ENCODE measurements at places on chromosomes 2 and 18.
A peak's percentile ranks its signal among the peaks of the same experiment; 100 is the strongest.

DNA sequence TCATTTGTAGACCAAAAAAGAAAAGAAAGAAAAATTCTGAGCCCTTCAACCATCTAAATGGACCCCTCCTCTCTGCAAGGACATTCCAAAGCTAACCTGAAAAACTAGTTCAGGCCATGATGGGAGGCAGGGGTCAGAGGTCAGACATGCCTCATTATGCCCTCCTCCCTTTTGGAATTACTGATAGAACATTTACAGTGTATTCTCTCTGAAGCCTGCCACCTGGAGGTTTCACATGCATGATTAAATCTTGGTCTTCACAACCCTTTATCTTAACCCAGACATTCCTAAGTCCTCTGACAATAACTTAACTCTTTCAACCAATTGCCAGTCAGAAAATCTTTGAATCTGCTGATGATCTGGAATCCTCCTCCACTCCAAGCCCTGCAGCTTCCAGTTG is 86.0 kb downstream of the SPP2 start:
- H3K27ac ChIP-seq: no peak overlapping the region
- DNase-seq: no peak
- peaks cover 20% of the 10 kb centered on the region for H3K4me1 ChIP-seq
- H3K4me3 ChIP-seq: no peak overlapping the region
- no peaks in the 10 kb centered on the region for H3K27me3 ChIP-seq
- no peaks in the 10 kb centered on the region for H3K36me3 ChIP-seq

DNA sequence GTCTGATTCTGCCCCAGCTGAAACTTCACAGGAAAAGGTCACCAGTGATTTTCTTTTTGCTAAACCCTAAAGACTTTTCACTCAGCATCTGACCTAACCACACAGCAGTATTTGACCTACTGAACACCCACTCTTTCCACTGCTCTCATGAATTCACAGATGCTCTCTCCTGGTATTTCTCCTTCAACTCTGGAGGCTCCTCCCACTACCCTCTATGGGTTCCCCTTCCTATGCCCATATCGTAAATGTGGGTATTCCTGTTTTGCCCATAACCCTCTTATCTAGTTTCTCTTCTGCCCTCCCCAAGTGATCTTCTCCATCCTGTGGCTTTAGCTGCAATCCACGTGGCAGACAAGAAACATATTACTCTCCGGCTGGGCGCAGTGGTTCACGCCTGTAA is 7.6 kb downstream of the PLEKHM3 start:
- no peak for DNase-seq
- H3K4me3 ChIP-seq: no peak overlapping the region
- no peaks in the 10 kb centered on the region for H3K27me3 ChIP-seq
- H3K27ac ChIP-seq: no peak overlapping the region
- H3K4me1 ChIP-seq: peaks cover 70% of the 10 kb centered on the region
- H3K36me3 ChIP-seq: no peaks in the 10 kb centered on the region

DNA sequence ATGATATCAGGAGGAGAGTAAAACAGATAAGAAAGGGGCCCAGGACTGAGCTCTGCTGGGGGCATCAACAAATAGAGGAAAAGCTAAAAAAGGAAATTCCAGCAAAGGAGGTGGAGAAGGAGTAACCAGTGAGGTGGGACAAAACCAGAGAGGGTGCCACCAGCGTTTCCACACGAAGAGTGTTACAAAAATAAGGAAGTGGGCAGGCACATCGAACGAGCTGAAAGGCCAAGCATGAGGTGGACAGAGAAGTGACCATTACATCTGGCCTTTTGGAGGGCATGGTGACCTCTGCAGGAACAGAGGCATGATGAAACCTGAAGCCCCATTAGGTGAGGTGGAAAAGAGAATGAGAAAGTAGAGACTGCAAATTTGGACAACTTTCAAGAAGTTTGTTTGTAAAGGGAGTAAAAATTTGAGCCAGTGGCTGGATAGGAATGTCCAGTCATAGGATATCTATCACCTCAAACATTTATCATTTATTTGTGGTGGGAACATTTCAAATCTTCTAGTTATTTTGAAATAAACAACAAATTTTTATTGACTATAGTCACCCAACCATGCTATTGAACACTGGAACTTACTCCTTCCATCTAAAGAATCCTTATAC is 18.4 kb upstream of the VIT start:
- H3K27me3 ChIP-seq: peaks cover 12% of the 10 kb centered on the region
- peaks cover 18% of the 10 kb centered on the region for H3K36me3 ChIP-seq
- no peak overlapping the region for H3K27ac ChIP-seq
- no peak for DNase-seq
- peaks cover 10% of the 10 kb centered on the region for H3K4me1 ChIP-seq
- peak overlapping the region; percentile 8 for H3K4me3 ChIP-seq

- no peaks in the 10 kb centered on the region for H3K36me3 ChIP-seq
- no peak overlapping the region for H3K27ac ChIP-seq
- no peak overlapping the region for H3K4me3 ChIP-seq
These were observed 26.7 kb upstream of the APOB start for GRCh38 chr2:21070341-21071257.

- no peak overlapping the region for H3K27ac ChIP-seq
- no peak overlapping the region for H3K4me3 ChIP-seq
- H3K27me3 ChIP-seq: peaks cover 7% of the 10 kb centered on the region
- peaks cover 2% of the 10 kb centered on the region for H3K4me1 ChIP-seq
These were observed 165.7 kb upstream of the SLC14A2 start for GRCh38 chr18:45449418-45450227.

- no peak for DNase-seq
- no peaks in the 10 kb centered on the region for H3K27me3 ChIP-seq
- no peak overlapping the region for H3K27ac ChIP-seq
- peaks cover 63% of the 10 kb centered on the region for H3K36me3 ChIP-seq
- no peaks in the 10 kb centered on the region for H3K4me1 ChIP-seq
These were observed 150.9 kb downstream of the ATAD2B start for GRCh38 chr2:23776021-23776420.

DNA sequence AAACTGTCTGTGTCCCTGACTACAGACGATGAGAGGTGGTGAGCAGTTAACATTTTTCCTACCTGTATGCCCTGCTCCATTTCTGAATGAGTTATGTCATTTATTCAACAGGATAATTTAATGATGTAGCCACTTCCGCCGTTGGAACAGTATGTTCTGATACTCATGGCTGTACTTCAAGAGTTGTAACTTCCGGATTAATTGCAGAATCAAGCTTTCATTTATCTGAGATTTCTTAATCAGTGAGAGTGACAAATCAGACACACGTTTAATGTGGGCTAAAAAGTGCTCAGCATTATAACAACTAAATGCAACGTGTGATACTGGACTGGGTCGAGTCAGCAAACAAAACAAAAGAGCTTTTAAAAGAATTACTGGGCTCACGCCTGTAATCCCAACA is 107.7 kb downstream of the KCTD1 start:
- no peak overlapping the region for H3K4me3 ChIP-seq
- no peaks in the 10 kb centered on the region for H3K4me1 ChIP-seq
- H3K27ac ChIP-seq: no peak overlapping the region
- no peaks in the 10 kb centered on the region for H3K36me3 ChIP-seq

GRCh38 chr2:238597638-238598528 is 171.2 kb downstream of the ASB1 start:
- no peak overlapping the region for H3K27ac ChIP-seq
- H3K4me3 ChIP-seq: no peak overlapping the region
- peaks cover 8% of the 10 kb centered on the region for H3K27me3 ChIP-seq
- no peak for DNase-seq
- peaks cover 5% of the 10 kb centered on the region for H3K4me1 ChIP-seq

- H3K27me3 ChIP-seq: no peaks in the 10 kb centered on the region
- no peak overlapping the region for H3K27ac ChIP-seq
- no peak for DNase-seq
These were observed 25.1 kb downstream of the ARMC9 start for GRCh38 chr2:231223458-231223976.

DNA sequence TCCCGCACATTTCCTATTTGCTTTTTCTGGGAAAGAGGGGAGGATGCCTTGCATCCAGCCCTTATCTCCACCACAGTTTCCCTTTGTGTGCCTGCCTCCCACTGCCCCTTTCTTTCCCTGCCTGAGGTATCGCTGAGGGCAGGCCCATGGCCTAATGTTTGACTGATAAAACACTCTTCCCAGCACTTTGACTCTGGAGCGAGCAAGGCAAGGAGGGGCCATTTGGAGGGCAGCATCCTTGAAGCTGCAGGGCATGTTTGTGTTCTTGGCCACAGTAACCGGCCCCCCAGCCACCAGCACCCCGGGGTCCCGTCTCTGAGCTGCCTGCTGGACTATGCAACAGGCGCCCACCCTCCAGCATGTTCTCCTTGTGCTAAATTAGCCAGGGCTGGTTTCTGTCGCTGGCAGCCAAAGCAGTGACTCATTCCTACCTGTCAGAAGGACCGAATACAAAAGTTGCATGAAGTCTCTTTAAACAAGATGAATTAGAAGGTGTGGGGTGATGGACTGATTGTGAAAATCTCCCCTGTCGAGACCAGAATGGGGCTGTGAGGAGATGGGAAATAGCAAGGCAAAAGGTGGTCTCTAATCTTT is 50.7 kb downstream of the BCL2L11 start:
- no peak for DNase-seq
- H3K36me3 ChIP-seq: peaks cover 12% of the 10 kb centered on the region
- H3K27ac ChIP-seq: peak overlapping the region; percentile 58

GRCh38 chr2:219991116-219991515 is 363.7 kb downstream of the SLC4A3 start:
- DNase-seq: no peak
- H3K27me3 ChIP-seq: peaks cover 54% of the 10 kb centered on the region
- H3K4me1 ChIP-seq: no peaks in the 10 kb centered on the region
- H3K36me3 ChIP-seq: no peaks in the 10 kb centered on the region
- H3K4me3 ChIP-seq: no peak overlapping the region
- no peak overlapping the region for H3K27ac ChIP-seq

- H3K27me3 ChIP-seq: no peaks in the 10 kb centered on the region
- no peak for DNase-seq
These were observed 69.5 kb upstream of the PELI1 start for GRCh38 chr2:64213532-64214275.

DNA sequence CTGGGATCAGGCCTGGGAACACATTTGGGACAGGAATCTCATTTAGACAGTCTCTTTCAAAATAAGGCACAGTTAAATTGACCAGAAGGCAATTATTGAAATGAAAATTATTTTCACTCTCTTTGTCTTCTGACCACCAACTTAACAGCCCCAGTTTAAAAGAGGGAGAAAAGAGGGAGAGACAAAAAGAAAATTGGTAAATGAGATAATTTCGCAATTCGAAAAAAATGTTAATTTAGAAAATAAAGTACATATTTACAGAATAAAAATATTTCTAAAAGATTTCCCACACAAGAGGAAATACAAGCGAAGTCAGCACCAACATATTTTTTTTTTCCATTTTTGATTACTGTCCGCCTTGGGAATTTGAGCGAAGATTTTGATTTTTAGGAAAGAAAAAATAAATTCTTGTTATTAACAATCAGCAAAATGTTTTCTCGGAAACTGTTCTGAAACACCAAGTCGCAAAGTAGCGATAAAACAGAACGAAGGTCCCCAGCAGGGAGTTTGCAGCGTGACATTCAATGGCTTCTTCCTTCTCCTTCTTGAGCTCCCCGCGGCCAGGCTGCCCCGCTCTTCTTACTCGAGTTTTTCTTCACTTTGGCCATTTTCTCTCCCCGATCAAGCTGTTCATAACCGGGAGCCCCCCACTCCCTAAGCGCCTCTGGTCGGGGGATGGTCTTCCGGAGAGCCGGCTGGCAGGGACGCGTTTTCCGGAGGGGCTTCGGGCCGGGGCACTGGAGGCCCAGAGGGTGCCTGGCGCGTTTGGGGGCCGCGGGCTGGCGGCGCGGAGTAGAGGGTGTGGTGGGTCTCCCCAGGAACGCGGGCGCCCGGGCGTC is 5.0 kb downstream of the SP9 start:
- H3K27ac ChIP-seq: no peak overlapping the region
- no peak for DNase-seq
- peaks cover 77% of the 10 kb centered on the region for H3K27me3 ChIP-seq
- peaks cover 60% of the 10 kb centered on the region for H3K4me1 ChIP-seq
- H3K36me3 ChIP-seq: no peaks in the 10 kb centered on the region
- no peak overlapping the region for H3K4me3 ChIP-seq

DNA sequence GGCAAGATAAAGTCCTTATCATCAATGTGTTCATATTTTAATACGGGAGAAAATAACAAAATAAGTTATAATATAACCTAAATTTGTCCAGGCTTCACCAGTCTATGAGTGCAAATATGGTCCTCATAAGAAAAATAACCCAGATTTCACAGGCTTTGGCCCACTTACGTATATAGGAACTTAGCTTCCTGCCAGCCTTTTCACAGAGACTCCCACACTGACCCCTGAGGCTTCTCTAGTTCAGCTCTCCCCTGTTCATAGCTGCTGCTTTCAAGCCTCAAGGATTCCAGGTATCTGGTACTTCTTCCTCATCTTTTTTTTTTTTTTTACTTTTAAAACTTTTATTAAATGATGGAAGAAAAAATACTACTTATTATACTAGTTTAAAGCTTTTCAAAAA is 74.9 kb upstream of the PELI1 start:
- no peaks in the 10 kb centered on the region for H3K27me3 ChIP-seq
- DNase-seq: no peak
- peaks cover 66% of the 10 kb centered on the region for H3K4me1 ChIP-seq

DNA sequence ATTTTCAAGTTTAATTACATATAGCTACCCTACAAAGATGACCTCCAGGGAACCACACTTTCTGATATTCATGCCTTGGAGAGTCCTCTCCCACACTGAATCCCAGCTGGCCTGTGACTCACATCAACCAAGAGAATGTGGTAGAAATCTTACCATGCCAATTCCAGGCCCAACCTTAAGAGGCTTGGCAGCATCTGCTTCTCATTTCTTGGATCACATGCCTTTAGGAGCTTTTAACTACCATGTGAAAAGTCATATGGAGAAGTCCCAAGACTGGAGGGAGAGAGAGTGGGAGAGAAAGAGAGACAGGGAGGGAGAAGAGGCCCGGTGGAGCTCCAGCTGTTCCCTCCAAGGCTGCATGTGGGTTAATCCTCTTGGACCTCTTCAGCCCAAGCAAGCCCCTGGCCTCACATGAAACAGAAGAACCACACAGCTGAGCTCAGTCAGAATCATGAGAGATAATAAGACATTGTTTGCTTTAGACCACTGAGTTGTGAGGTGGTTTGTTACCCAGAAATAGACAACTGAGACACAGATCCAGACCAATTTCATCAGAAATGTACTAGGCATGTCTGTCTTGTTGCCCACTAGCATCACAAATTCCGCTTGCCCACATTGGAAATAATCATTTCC is 190.7 kb downstream of the MTCL1 start:
- peaks cover 4% of the 10 kb centered on the region for H3K27me3 ChIP-seq
- H3K36me3 ChIP-seq: no peaks in the 10 kb centered on the region
- H3K4me3 ChIP-seq: no peak overlapping the region
- peaks cover 2% of the 10 kb centered on the region for H3K4me1 ChIP-seq
- no peak overlapping the region for H3K27ac ChIP-seq
- DNase-seq: no peak

Data from naive thymus-derived CD8-positive, alpha-beta T cell (primary cell).